T-cell (primary cell): ENCODE measurements at places on chromosomes 3 and 15. TPM values are rescaled to one million over a fixed set of nuclear protein-coding genes. Genes with fewer than 3 reads are reported as not detected.
A peak's percentile ranks its signal among the peaks of the same experiment; 100 is the strongest.

SLC12A1 gene
- not detected for total RNA-seq

VIPR1 gene
- total RNA-seq, result 68.0 TPM

MOBP gene
- 0.20 TPM for total RNA-seq

GMNC gene
- total RNA-seq, result not detected

IL20RB gene
- 2.2 TPM for total RNA-seq

PLA2G4E gene
- not detected for total RNA-seq

OCA2 gene
- total RNA-seq, result not detected

NDUFAF3 gene
- 78.1 TPM for total RNA-seq

CCRL2 gene
- 2.5 TPM for total RNA-seq

- no peak overlapping the region for H3K4me3 ChIP-seq
- no peak for DNase-seq
- no peaks in the 10 kb centered on the region for H3K36me3 ChIP-seq
- H3K27me3 ChIP-seq, result no peaks in the 10 kb centered on the region
- no peak overlapping the region for H3K27ac ChIP-seq
- no peaks in the 10 kb centered on the region for H3K4me1 ChIP-seq
Measured at GRCh38 chr3:178808748-178809147, 262.9 kb downstream of the ZMAT3 start.

- peaks cover 100% of the 10 kb centered on the region for H3K4me1 ChIP-seq
- no peaks in the 10 kb centered on the region for H3K27me3 ChIP-seq
- H3K36me3 ChIP-seq, result peaks cover 5% of the 10 kb centered on the region
- peak; percentile 66 for DNase-seq
- H3K4me3 ChIP-seq, result peak overlapping the region; percentile 58
- peak overlapping the region; percentile 82 for H3K27ac ChIP-seq
Measured at GRCh38 chr3:50246517-50246954, 10.5 kb downstream of the GNAI2 start.

DNA sequence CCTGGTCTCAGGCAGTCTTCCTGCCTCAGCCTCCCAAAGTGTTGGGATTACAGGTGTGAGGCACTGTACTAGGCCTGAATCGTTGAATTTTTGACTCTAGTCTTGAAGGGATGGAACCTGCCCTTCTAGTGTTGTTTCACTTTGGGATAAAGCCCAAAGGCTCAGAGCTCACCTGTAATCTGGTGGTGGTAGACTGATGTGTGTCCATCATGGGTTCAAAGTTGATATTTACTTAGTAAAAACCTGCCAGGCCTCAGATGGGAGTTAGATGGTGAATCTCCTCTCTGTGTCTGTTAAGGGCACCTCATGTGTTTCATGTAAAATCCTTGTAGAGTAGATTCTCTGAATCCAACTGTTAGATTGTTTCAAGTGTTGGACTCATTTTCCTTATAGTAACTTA lies 41.1 kb downstream of the FNDC3B start:
- H3K27me3 ChIP-seq, result no peaks in the 10 kb centered on the region
- no peak overlapping the region for H3K4me3 ChIP-seq
- no peak overlapping the region for H3K27ac ChIP-seq
- no peaks in the 10 kb centered on the region for H3K36me3 ChIP-seq

DNA sequence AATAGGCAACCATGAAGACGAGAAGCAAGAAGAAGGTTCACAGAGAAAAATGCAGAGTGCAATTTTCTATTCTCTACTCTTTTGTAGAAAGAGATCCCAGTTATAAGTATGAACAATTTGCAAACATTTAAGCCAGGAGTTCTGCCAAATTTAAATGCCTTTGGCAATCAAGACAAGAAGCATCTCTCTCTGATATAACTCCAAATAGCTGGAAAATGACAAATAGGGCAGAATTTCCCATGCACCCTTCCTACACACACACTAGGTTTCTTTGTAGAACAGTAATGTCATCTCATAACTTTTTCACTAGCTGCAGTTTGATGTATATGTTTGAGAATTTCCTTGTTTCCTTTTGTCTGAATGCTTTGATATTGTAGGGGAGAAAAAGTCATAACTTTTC lies 333.5 kb upstream of the AZI2 start:
- H3K4me3 ChIP-seq, result no peak overlapping the region
- H3K36me3 ChIP-seq, result no peaks in the 10 kb centered on the region
- no peak overlapping the region for H3K27ac ChIP-seq
- no peak for DNase-seq
- H3K27me3 ChIP-seq, result no peaks in the 10 kb centered on the region

- no peak overlapping the region for H3K4me3 ChIP-seq
- H3K27me3 ChIP-seq, result peaks cover 39% of the 10 kb centered on the region
- no peak for DNase-seq
- H3K36me3 ChIP-seq, result no peaks in the 10 kb centered on the region
- no peak overlapping the region for H3K27ac ChIP-seq
Measured at GRCh38 chr15:75696854-75697259, 15.8 kb downstream of the CSPG4 start.

GRCh38 chr3:150454085-150454484 lies 46.0 kb downstream of the TSC22D2 start:
- no peak overlapping the region for H3K27ac ChIP-seq
- H3K36me3 ChIP-seq, result peaks cover 17% of the 10 kb centered on the region
- no peaks in the 10 kb centered on the region for H3K4me1 ChIP-seq
- no peak overlapping the region for H3K4me3 ChIP-seq

- no peak overlapping the region for H3K4me3 ChIP-seq
- no peak overlapping the region for H3K27ac ChIP-seq
- no peak for DNase-seq
- H3K4me1 ChIP-seq, result peaks cover 10% of the 10 kb centered on the region
Measured at GRCh38 chr3:194267744-194268653, 83.1 kb downstream of the CPN2 start.

DNA sequence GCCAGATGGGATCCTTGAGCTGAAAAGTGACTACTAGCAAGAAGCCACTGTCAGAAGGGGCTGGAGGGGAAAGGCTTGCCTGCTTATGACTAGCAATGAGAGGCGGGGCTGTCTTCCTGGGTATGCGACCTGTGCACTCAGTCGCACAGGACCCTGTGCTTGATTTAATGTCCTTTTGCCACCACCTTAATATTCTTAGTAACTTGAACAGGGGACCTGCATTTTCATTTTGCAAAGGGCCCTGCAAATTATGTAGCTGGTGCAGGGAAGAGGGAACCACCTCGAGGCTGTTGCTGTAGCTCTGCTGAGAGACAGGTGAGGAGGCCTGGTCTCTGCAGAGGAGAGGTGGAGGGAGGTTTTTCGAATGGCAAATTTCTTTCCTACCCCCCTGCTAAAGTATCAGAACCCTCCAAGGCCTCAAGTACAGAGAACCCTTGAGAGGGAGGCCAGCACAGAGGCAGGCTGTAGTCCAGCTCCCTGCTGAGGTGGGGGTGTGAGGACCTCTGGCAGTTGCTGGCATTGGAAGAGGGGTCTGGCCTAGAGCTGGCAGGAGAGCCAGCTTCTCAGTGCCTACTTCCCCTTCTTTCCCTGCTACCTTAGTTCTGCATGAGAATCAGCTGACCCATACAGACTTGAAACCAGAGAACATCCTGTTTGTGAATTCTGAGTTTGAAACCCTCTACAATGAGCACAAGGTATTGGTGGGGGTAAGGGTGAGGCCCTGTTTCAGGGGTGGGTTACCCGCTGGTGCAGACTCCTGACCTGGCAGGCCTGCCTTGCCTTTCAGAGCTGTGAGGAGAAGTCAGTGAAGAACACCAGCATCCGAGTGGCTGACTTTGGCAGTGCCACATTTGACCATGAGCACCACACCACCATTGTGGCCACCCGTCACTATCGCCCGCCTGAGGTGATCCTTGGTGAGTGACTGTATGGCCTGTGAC lies 11.4 kb downstream of the CLK3 start:
- H3K4me1 ChIP-seq, result peaks cover 48% of the 10 kb centered on the region
- H3K36me3 ChIP-seq, result peaks cover 92% of the 10 kb centered on the region
- DNase-seq, result no peak
- H3K27me3 ChIP-seq, result no peaks in the 10 kb centered on the region
- no peak overlapping the region for H3K4me3 ChIP-seq

GRCh38 chr3:101102678-101103296 lies 109.6 kb upstream of the ABI3BP start:
- no peak overlapping the region for H3K4me3 ChIP-seq
- no peak for DNase-seq
- H3K27me3 ChIP-seq, result peaks cover 6% of the 10 kb centered on the region

- peak; percentile 18 for DNase-seq
- H3K4me1 ChIP-seq, result no peaks in the 10 kb centered on the region
- no peak overlapping the region for H3K27ac ChIP-seq
- peaks cover 3% of the 10 kb centered on the region for H3K36me3 ChIP-seq
- no peak overlapping the region for H3K4me3 ChIP-seq
Measured at GRCh38 chr15:65638681-65639089, 16.9 kb downstream of the SLC24A1 start.

GRCh38 chr3:21747966-21748555 lies 2.9 kb downstream of the ZNF385D start:
- DNase-seq, result no peak
- H3K4me1 ChIP-seq, result no peaks in the 10 kb centered on the region
- peaks cover 5% of the 10 kb centered on the region for H3K27me3 ChIP-seq
- H3K36me3 ChIP-seq, result no peaks in the 10 kb centered on the region

DNA sequence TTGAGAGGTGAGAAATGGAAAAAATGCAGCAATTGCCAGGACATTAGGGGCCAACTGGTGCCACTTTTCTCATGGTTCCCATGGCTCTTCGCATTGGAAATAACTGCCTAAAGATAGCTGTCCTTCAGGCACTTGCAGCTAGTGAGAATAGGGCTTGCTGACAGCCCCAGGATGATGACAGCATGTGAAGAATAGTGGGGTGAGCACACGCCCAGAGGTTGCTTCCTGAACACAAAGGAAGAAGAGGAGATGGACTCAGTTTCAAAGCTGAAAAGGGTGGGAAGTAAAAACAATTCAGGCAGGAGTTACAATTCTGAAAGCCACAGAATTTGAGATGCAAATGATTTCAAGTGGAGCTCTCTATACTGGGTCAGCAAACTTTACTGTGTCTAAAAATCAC lies 45.6 kb downstream of the TNFAIP8L3 start:
- no peaks in the 10 kb centered on the region for H3K27me3 ChIP-seq
- no peak overlapping the region for H3K27ac ChIP-seq
- DNase-seq, result no peak

GRCh38 chr3:140342668-140343067 lies 335.2 kb upstream of the TRIM42 start:
- no peaks in the 10 kb centered on the region for H3K27me3 ChIP-seq
- no peak for DNase-seq
- H3K4me3 ChIP-seq, result no peak overlapping the region
- H3K27ac ChIP-seq, result no peak overlapping the region
- no peaks in the 10 kb centered on the region for H3K4me1 ChIP-seq

DNA sequence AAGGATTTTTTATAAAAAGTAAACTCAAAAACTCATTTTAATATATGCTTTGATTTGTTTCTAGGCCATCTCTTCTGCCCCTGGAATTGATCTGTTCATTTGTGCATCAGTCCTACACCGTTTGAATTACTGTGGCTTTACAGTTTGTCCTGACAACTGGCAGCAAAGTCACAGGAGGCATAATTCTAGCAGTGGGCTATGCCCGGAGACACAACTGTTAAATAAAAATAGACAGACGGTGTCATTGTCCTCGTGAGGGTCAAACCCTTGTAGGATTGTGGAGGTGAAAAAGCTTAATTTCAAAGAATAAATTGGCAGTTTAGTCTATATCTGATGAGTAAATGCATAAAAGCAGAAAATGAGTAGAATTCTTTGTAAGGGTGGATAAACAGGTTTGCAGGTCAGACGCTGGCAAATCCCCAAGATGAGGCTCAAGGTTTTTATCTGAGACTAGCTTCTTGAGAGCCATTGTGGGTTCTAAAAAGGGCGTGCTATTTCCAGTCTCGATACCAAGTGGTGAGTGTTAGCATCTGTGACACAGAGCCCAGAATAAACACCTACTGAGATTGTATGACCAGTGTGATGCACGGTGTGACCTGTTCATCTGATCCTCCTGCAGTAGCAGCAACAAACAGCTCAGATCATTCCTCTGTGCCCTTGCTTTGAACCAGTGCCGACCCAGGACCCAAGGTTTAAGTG lies 51.5 kb upstream of the SLCO3A1 start:
- DNase-seq, result no peak
- no peaks in the 10 kb centered on the region for H3K4me1 ChIP-seq
- H3K36me3 ChIP-seq, result no peaks in the 10 kb centered on the region
- peaks cover 11% of the 10 kb centered on the region for H3K27me3 ChIP-seq

DNA sequence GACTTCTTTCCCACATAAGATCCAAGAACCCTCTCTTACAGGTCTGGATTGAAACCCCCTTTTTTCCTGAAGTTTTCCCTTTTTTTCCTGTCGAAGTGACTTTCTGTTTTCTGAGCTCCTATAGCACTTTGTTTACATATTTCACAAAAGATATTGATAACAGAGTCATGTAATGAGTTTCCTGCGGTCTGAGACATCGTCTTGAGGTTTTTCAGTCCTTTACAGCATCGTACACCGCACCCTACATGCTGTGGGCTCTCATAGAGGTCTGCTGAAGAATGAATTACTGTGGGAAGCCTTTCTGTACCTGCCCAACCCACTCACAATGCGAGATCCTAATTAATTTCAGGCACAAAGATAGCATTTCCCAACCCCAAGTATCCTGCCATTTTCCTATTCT lies 53.1 kb downstream of the MCF2L2 start:
- no peaks in the 10 kb centered on the region for H3K27me3 ChIP-seq
- H3K4me3 ChIP-seq, result no peak overlapping the region
- no peaks in the 10 kb centered on the region for H3K36me3 ChIP-seq

DNA sequence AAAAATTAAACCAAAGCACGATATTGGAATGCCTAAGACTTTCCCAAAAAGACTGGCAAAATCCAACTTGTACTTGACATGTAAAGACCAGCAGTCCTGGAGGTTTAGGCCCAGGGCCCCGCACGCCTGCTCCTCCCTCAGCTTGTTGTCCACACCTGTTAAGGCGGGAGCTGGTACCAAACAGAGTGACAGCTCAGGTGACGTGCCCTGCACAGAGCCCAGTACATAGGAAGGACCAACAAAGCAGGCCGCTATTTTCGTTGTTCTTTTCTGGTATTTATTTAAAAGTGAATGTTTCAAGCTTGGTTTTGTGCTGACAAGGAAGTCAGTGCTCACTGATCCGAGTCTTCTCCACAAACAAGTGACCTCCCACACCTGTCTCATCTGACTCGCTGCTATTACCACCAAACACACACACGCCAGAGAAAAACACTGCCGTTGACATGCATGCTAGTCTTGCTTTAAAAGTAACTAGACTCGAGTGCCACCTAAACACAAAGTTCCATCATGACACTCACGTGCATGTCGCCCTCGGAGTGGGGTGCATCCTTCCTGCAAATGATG lies 50.2 kb downstream of the HERC2 start:
- no peak overlapping the region for H3K4me3 ChIP-seq
- H3K4me1 ChIP-seq, result no peaks in the 10 kb centered on the region
- no peak overlapping the region for H3K27ac ChIP-seq
